ENCODE measurements at places on chromosomes 3 and 15.

- DNase-seq, result no peak
Measured at GRCh38 chr3:128277378-128278069, 124.2 kb downstream of the EEFSEC start.

- no peak for DNase-seq
Measured at GRCh38 chr3:65444447-65444815, 594.3 kb downstream of the MAGI1 start.

DNA sequence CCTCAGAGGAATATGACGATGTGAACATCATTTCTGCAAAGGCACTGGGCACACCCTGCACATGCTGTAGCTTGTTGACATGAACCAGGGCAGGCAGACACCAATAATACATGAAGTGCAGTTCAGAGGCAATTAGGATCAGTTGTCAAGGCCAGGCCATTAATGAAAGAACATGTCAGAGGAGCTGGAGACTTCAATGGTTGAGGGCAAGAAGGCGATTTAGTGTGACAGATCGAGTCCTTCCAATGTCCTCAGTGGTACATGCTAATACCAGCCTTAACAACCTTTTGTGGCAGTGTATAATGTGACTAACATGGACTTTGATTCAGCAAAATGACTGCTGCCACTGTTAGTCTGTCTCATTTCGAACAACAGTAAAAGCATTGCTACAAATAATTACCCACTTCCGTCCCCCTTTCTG lies 205.2 kb upstream of the NANOGP8 start:
- DNase-seq, result no peak

GRCh38 chr15:89899951-89900567 lies 6.3 kb upstream of the AP3S2 start:
- no peak for DNase-seq

GRCh38 chr3:256501-256900 lies 59.9 kb downstream of the CHL1 start:
- DNase-seq, result no peak

DNA sequence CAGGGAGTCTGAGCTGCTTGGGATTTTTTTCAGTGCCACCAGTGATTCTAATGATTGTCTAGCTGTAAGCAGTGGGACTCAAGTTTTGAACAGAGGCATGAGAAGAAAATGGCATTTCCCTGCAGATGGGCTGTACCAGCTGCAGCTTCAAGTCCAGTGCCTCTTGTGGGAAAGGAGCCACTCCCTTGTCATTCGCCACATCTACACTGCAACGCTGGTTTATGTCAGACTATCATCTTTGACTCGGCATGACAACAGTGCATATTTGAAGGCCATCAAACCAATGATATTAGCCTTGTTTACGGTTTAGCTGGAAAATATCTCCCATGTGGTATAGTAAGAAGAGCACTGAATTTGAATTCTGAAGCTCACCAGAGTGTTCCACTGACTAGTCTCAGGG lies 22.2 kb downstream of the SCG5 start:
- DNase-seq, result no peak

DNA sequence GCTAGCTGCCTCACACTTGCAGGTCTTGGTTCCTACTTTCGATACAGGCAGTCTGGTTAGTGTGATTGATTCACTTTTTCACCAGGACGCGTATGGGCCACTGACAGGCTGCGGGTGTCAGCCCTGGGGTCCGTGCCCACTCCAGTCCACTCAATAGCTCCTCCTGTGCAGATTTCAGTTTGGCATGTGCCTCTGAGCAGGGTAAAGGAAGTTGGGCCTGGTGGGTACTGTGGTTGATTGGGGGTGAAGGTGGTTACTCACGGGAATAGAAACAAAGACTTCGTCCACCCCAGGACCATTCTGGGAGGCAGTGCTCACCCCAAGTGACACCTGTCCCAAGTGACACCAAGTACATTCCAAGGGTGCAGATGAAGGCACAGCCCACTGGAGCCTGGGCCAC lies 62.3 kb downstream of the EPHB1 start:
- no peak for DNase-seq

GRCh38 chr3:161233557-161233956 lies 12.4 kb downstream of the NMD3 start:
- no peak for DNase-seq

DNA sequence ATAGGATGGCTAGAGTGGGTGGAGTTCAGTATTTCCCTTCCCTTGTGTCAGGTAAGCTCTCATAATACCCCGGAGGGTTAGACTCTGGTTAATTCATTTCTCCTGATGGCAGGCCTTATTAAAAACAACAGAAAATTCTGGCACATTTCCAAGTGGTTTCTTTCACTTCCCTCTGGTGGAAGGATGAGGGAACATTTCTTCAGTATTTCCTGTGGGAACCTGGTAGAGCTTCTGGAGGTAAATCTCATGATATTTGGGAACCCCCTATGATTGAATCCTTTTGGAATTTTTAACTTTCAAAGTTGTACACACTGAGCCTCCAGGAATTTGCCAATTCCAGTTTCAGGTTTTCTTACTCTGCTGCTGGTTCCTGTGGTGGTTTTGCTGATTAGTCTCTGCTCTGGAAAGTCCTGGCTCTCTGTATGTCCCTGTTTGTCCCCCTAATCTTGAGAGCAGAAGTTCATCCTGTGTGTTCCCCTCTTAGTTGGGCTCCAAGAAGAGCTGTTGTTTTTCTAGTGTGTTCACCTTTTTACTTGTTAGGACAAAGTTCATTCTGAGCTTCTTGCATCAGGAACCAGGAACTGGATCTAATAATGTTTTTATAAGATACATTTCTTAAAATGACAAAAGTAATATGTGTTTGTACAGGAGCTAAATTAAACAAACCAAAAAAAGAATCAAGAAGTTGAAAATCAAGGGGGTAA lies 12.1 kb downstream of the CHRNA7 start:
- no peak for DNase-seq

- no peak for DNase-seq
Measured at GRCh38 chr3:156317462-156318074, 197.2 kb downstream of the KCNAB1 start.

DNA sequence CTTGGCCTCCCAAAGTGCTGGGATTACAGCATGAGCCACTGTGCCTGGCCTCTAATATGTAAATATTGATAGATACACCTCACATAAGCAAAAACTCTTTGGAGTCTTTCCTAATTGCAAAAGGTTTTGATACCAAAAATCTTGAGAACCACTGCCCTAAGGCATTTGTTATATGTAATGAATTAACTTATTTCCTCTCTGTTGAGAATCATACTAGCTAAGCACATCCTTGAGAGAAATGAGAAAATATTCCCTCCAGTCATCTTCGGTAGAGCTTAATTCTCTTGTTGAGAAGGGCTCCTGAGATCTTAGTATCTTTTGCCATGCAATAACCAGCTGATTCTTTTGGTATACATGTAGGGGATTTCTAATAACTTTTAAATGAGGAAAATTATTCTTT lies 190.2 kb downstream of the SLC9A9 start:
- DNase-seq, result no peak

DNA sequence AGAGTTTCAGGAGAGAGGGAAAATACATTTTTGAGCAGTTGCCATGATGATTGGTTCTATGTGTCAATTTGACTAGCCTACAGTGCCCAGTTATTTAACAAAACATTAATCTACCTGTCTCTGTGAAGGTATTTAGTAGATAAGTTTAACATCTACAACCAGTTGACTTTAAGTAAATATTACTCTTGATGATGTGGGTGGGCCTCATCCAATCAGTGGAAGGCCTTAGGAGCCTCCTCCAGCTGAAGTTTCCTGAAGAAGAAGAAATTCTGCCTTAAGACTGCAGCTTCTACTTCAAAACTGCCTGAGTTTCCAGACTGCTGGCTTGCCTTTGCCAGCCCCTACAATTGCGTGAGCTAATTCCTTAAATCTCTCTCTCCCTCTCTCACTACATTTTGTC lies 93.6 kb downstream of the OXSM start:
- DNase-seq, result no peak

GRCh38 chr15:46315434-46315833 lies 680.6 kb downstream of the SQOR start:
- DNase-seq, result no peak

DNA sequence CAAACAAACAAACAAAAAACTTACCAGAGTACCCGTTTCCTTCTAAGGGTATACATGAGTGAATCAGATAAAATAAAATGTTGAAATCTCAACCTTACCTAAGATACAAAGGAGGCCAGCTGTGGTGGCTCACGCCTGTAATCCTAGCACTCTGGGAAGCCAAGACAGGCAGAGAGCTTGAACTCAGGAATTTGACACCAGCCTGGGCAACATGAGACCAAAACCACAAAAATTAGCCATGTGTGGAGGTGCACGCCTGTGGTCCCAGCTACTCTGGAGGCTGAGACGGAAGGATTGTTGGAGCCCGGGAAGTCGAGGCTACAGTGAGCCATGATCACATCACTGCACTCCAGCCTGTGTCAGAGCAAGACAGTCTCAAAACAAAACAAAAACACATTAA lies 11.0 kb upstream of the FAM219B start:
- DNase-seq, result no peak

DNA sequence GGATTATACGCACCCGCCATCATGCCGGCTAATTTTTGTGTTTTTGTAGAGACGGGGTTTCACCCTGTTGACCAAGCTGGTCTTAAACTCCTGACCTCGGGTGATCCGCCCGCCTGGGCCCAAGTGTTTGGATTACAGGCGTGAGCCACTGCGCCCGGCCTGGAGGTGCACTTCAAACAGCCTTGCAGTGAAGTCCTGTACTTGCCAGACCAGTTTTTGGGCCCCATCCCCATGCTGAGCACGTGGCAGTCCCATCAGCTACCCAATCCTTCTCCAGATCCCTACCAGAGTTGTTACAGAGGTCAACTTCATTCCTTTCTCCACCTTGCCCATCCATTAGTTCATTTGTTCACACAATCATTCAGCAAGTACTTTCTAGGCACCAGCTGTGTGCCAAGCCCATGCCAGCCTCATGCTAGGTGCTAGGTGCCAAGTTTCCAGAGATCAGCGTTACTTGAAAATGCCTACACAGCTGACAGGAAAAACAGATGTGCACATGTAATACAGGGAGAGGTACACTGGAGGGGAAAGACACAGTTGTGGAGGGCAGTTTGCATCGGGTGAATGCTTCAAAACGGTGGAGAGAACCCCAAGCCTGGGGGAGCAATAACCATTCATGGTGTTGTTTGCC lies 2.2 kb downstream of the DNAH1 start:
- DNase-seq, result no peak

- DNase-seq, result no peak
Measured at GRCh38 chr3:9158865-9159630, 90.4 kb downstream of the SRGAP3 start.

GRCh38 chr15:33234020-33234461 lies 39.5 kb upstream of the FMN1 start:
- no peak for DNase-seq

GRCh38 chr3:80682951-80683350 lies 915.2 kb upstream of the ROBO1 start:
- no peak for DNase-seq

DNA sequence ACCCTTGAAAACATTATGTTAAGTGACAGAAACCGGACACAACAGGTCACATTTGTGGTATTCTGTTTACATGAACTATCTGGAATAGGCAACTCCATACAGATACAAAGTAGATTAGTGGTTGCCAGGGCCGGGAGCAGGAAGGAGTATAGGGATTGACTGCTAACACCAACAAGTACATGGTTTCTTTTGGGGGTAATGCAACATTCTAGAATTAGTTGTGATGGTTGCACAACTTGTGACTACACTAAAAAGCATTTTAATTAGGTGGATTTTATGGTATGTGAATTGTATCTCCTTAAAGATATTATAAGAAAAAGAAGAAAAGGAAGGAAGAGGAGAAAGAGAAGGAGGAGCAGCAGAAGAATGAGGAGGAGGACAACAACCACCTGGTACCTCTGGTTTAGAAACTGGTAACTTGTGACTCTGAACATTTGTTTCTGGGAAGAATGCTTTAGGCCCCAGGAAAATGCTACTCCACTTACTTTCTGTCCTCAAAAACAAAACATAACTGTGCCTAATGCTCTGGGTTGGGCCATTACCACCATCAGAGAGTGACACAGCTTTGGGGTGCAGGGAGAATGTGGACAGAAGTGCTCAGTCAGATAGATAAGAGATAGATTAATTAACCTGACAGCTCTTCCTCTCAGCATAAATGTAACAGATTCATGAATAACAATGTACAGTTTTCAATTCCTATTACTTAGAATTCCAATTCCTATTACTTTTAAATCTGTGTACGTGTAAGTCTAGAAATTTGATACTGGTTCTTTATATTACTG lies 20.3 kb downstream of the SETMAR start:
- no peak for DNase-seq

- DNase-seq, result no peak
Measured at GRCh38 chr3:2154621-2155020, 56.0 kb downstream of the CNTN4 start.

DNA sequence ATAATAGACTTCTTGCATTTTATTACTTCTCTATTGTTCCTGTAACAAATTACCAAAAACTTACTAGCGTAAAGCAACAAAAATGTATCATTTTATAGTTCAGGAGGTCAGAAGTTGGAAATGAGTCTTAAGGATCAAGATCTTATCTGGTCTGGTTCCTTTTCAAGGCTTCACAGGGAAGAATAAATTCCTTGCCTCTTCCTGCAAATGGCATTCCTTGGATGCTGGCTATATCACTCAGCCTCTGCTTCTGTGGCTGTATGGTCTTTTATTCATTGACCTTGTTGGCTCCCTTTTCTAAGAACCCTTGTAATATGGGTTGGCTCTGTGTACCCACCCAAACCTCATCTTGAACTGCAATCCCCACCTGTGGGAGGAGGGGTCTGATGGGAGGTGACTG lies 478.4 kb upstream of the THBS1 start:
- no peak for DNase-seq

- no peak for DNase-seq
Measured at GRCh38 chr3:181326637-181327223, 337.2 kb upstream of the DNAJC19 start.

GRCh38 chr3:21216598-21216997 lies 534.4 kb downstream of the ZNF385D start:
- DNase-seq, result no peak

DNA sequence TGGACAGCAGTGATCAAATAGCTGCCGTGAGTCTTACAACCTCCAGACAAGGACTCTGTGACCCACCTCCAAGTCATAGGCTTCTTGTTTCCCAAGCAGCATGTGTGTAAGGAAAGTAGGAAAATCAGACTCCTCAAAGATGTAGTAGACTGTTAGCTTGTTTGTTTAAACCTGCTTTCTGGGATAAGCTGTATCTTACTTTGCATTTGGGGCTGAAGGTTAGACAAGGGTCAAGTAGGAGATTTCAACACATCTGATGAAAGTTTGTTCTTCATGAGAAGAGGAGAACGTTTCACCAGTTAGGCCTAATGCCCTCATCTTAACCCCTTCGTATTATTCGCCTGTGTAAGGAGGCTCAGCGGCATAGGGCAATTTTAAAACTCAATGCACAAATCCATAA lies 756.4 kb upstream of the NR2F2 start:
- DNase-seq, result no peak
